T-helper 1 cell (primary cell): ENCODE measurements at places on chromosomes 7 and 10.

GRCh38 chr7:107958764-107959526 lies 44.0 kb downstream of the LAMB1 start:
- DNase-seq, result no peak

GRCh38 chr7:34044734-34045353 lies 139.5 kb downstream of the BMPER start:
- no peak for DNase-seq

DNA sequence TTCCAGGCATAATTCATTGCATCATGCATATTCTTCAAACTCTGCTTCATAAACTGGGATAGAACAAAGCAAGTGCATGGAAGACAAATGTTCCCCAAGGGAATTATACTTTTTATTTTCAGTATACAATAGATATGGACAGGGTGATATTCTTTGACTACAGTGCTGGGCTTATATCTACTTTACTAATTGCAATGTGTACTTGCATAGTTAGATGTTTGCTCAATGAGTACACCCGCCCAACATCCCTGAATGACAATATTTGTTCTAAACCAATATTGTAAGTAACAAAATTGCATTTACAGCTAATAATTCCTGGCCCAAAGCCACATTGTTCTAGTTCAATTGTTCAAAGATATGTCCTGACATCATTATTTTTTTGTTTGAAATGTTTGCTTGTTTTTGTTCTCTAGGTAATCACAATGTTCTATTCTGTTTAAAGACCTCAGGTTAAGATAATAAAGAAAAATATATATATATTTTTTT lies 171.4 kb downstream of the PTN start:
- no peak for DNase-seq

DNA sequence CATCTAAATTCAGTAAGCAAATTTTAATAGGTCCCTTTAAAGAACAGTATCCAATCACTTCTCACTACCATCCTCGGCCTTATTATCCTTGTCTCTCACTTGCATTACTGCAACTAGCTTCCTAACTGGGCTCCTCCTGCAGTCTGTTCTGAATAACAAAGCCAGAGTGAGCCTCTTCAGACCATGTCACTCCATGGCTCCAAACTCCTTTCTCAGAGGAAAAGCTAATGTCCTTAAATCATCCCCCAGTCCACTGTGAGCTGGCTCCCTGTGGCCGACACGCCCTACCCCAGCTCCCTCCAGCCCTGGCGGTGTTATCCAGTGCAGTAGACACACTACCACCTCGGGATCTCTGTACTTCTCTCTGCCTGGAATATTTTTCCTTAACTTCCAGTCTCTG lies 80.0 kb downstream of the EPC1 start:
- no peak for DNase-seq

GRCh38 chr7:43461349-43462024 lies 121.4 kb upstream of the STK17A start:
- no peak for DNase-seq

- no peak for DNase-seq
Observed at GRCh38 chr10:130929422-130930325, 381.8 kb downstream of the TCERG1L start.

GRCh38 chr10:121526801-121527221 lies 71.4 kb downstream of the FGFR2 start:
- DNase-seq, result no peak

GRCh38 chr10:21520509-21520908 lies 5.0 kb downstream of the SKIDA1 start:
- no peak for DNase-seq

- DNase-seq, result no peak
Observed at GRCh38 chr10:4763960-4764428, 62.0 kb upstream of the AKR1E2 start.

DNA sequence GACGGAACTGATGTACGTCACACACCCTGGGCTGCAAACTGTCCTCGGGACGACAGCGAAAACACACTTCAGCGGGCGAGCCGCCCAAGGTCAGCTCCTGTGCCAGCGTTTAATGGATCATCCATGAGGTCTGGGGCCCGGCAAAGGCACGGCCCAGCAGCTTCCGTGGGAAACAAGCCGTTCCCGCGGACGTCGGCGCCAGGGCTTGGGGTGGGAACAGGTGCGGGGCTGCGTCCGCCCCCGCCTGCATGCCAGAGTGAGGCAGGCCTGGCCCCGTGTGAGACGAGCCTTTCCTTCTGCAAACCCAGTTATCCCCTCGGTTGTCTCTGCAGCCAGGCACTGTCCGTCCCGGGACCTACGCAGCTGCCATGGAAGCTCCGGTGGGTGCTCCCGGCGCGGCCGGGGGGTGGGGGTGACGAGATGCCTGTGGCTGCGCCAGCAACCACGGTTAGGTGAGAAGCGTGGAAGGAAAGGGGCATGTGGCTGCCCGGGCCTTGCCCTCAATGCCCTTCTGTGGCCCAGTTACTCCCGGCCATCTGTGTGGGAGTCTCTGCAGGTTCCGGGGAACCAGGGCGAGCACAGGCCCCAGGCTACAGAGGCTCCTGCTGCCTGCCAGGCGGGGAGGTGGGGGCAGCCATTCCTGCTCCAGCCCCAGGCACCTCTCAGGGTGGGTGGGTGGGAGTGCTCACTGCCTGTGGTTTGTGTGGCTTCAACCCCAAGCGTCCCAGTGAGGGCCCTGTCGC lies 42.2 kb upstream of the PDGFA start:
- DNase-seq, result no peak

DNA sequence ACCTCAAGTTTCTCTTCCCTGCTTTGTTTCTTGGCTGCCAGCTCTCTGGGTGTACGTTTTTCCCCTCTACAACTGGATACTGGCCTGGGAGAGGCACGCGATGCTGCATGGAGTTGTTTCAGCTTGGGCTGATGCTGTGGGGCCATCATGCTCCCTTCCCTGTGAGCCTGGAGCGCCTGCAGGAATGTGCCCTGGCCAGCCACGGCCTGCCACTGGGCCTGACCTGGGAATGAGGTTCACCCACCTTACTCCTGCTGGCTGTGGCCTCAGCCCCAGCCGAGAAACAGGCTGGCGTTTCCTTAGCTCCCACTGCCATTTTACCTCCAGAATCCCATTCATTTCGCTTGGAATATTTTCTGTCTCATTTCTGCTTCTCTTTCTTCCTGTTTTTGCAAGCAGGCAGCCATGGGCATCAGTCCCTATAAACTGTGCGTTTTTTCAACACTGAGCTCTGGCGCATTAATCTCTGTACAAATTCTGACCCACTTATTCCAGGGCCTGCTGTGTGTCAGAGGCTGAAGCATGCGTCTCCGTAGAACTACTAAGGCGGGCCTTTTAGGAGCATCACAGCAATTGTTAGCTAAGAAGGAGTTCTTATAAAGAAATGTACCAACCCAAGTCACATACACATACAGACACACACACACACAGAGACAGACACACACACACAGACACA lies 57.9 kb downstream of the GATA3 start:
- DNase-seq, result no peak

GRCh38 chr7:88357781-88358525 lies 51.3 kb upstream of the STEAP4 start:
- DNase-seq, result no peak

DNA sequence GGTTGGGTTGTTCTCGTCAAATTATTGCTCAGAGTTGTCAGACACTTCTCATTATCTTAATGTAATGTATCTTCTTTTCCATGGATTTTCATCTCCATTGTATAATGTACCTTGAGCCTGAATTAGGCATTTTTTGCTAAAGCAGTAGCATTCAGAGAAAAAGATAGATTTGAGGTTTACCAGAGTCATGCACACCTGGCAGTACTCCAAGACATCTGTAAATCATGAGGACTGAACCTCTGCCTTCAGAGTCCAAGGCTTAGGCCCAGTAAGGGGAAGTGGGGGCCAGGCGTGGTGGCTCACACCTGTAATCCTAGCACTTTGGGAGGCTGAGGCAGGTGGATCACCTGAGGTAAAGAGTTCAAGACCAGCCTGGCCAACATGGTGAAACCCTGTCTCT lies 624.3 kb upstream of the MBL2 start:
- DNase-seq, result no peak

DNA sequence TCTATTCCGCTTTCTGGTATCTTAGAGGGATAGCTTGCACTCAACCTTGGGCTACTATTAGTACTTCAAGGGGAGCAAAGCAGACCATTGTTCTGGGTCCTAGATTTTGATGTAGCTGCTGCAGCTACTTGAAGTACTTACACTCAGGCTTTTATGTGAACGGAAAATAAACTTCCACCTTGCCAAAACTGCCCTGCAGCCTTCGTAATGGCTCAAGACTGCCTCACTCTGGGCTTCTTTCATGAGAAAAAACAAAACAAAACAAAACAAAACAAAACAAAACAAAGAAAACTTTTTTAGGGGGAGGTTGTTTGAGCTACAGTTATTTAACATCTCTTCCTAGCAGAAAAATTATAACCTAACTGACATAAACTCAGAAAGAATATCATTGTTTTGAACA lies 19.4 kb upstream of the EPHB6 start:
- no peak for DNase-seq

DNA sequence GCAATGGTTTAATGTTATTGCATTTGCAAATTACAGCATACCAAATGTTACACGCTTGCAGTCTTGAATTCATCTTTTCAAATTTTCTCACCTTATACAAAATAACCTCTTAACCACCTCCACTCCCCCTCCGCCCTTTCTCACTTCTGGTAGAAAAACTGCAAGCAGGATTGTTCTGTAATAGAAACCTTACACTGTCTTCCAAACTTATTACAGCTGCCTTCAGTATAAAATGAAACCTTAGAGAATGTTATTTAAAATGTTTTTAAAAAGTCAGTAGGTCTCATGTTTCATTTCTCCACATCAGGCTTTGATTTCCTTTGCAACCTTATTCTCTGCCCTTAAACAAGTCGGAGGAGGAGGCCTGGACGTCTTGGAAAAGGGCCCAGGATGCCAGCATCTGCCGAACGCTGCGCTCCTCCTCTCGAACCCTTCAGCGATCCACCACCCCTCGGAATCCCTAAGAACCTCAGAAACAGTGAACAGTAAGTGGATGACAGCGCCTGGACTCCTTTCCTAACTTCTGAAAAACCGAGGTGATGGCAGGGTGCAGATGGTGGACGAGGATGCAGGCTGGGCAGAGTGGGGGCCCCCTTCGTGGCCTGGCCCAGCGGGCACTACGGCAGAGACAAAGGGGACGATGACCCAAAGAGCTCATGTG lies 74.0 kb downstream of the FGFR2 start:
- DNase-seq, result no peak

GRCh38 chr10:78502210-78502936 lies 468.7 kb downstream of the RPS24 start:
- DNase-seq, result no peak

GRCh38 chr10:34861293-34862021 lies 46.4 kb upstream of the PARD3 start:
- DNase-seq, result no peak

- DNase-seq, result no peak
Observed at GRCh38 chr7:4189131-4189570, 492.9 kb upstream of the FOXK1 start.

DNA sequence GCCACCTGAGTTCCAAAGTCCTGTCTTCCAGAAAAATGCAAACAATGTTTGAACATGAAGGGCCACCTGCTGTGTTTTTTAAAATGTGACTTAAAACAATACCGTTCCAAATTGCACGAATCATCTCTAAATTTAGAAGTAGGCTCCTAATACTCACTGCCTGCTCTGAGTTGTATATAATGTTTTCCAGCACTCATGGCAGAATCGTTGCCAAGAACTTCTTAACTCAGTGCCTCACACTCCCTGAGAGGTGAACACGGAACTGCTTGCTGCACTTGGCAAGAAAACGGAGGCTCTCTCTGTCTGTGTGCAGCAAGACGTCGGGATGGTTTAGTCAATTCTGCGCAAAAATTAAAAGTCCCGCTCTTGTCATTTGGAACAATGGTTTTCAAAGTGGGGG lies 757.3 kb upstream of the AUTS2 start:
- DNase-seq, result no peak

GRCh38 chr10:17626656-17627055 lies 9.5 kb upstream of the HACD1 start:
- DNase-seq, result no peak

DNA sequence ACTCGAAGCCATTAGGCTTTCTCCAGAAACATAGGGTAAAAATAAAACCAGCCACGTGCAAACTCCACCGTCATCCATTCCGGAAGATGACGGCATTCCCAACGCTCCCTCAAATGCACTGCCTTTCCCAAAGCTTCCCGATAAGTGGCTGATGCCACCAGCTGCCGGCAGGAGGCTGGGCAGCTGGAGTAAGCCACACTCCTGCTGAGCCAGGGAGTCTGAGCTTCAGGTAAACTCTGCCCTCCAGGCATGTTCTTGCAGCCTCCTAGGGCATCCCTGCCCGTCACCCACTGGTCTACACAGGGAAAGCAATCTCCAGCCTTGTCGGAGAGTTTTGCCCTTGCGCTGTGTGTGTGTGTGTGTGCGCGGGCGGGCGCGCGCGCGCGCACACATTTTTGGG lies 40.5 kb upstream of the TMEM273 start:
- DNase-seq, result no peak

DNA sequence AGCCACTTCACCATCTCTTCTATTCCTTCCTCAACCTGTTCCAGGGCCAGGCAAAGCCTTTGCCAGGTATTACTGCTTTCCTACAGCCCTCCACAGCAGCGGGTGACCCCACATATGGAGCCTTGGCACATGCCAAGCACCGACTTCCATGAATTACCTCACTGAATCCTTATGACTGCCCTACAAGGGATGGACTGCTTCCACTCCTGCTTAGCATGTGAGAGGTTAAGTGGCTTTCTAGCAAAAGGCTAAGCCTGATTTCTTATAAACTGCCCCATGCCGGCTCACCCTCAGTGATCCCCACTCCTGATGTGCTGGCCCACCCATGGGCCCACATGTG lies 44.0 kb upstream of the PDLIM1 start:
- DNase-seq, result no peak

DNA sequence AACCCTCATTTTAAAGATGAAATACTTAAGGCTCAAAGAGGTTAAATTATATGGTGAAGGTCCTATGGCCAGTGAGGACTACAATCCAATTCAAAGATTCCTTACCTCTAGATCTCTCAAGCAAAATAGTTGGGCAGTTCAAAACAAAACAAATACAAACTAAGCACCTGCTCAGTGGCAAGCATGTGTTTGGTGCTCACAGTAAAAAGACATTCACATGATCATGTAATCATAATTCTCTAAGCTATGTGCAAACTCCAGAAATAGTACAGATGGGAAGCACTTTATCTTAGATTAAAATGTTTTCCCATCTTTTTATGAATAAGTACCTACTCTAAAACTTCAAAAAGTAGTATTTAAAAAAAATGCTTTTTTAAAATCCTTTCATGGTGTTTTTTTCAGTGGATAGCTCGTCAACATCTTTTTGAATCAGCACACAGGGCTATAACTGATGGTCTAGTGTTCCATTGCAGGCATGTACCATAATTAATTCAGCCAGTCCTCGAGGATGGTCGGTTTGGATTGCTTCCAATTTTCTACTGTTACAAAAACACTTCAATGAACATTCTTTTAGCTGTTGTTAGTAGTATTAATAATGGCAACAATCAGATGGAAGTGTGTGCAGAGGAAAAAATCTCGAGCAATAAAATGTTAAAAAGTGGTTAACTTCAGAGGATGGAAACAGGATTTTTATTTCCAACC lies 58.4 kb downstream of the CHCHD3 start:
- DNase-seq, result no peak
